ENCODE measurements at places on chromosomes 2 and 18.

GRCh38 chr2:222049946-222050345 is 248.9 kb downstream of the PAX3 start:
- no peak for DNase-seq

GRCh38 chr18:36638224-36638623 is 190.6 kb downstream of the TPGS2 start:
- DNase-seq = no peak

DNA sequence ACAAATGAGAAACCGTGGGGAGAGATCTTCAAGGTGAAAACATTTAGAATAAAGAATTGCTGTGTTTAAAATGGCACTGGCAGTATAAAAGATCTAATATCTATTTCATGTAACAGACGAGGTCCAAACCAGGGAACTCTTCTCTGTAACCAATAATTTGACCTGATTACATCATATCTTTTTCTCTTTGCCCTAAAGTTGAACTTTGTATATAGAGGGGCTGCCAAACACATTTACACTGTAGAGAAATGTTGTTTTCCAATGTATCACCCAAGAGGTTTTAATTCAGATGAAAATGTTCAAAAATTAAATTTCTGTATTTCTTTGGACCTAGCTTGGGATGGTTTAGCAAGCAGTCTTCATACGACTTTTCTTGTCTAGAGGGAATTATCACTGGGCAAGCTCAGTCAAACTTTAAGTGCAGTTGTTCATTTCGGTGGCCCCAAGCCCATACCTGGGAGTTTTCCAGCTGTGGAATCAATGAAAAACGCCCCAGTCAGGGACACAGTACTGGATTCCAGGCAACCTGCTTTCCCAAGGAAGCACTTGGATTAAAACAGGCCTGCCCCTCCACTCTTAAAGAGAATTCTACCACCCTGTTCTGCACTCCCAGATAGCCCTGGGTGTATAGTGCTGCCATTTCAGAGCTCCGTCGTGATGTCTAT is 208.5 kb upstream of the FN1 start:
- no peak for DNase-seq

DNA sequence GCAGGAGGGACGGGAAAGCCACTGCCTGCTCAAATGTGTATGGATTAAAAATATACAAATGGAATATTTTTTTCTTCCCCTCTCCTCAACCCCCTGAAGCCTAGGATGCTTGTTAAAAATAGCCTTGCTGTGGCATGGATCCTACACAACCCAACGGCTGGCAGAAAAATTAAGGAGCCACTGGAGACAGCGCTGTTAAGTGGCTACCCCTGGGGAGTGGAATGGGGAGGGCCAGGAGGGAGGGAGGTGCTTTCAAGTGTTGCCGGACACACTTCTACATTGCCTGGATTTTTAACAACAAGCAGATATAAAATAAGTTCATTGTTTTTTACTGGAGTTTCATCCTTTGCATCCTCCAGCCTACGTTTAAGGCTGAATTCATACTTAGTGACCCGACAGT is 66.6 kb downstream of the ZBTB7C start:
- no peak for DNase-seq

DNA sequence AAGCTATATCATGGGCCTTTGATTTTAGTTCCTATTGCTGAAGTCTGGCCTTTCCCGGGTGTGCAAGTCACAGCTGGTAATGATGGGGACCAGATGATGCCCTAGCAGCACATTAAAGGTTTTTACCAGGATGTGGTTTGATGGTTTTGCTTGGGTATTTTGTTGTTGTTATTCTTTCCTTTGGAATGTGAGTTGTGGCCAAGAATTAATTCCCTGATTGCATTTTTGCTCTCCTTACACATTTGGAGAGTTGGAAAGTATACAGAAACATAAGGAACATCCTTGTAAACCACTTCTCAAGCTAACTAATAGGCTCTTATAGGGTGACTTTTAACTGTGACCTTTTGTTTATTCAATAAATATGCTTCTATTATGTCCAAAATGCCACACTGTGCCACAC is 154.1 kb upstream of the MMADHC start:
- DNase-seq = peak; percentile 87

Measured in cardiac fibroblast (primary cell).